ENCODE measurements at places on chromosomes 6 and 20.

DNA sequence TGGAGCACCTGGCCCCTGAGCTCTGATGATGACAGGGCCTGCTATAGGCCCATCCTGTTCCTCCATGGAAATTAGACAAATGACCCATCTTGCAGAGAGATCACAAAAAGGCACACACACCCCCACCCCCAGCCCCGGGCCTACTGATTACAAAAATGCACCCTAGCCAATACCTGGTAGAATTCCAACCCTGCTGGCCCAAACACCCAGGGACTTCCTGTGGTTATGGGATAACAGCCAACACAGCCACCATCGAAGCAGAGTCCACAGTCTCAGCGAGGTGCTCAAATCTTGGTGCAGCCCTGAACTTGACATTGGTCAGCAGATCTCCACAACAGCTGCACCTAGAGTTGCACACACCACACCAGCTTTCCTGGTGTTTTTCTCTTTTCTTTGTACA is 17.0 kb downstream of the NCR2 start:
- ATAC-seq = no peak

DNA sequence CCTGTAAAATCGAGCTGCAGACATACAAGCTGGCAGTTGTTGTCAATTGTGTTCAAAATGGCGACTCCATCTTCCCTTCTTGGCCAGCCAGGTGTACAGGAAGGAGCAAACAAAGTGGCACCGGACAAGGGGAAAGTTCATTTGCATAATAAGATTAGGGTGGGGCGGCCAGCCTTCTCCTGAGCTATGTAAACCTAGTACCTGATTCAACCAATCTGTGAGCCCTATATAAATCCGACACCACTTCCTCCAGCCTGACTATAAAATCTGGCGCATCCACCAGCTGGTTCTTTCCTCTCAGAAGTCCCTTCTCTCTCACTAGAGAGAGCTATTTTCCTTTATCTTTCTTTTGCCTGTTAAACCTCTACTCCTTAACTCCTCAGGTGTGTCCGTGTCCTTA is 8.1 kb upstream of the HBS1L start:
- ATAC-seq = no peak

DNA sequence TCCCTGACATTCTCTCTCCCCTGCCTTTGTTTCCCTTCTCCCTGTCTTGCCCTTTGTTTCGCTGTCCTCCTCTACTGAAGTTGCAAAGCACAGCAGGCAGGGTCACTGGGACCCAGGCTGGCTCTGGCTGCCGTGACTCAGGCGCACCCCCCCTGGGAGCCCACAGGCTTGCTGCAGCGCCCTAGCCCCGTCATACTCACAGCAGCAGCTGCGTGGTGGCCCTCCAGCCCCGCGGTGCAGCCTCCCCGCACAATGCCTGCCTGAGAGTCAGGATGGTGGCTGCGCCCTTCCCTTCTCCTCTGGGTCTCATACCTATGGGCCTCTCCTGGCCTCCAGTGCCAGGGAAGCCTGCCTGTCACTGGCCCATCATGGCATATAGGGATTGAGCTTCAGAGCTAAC is 41.7 kb downstream of the TXNDC5 start:
- ATAC-seq = peak; percentile 22

DNA sequence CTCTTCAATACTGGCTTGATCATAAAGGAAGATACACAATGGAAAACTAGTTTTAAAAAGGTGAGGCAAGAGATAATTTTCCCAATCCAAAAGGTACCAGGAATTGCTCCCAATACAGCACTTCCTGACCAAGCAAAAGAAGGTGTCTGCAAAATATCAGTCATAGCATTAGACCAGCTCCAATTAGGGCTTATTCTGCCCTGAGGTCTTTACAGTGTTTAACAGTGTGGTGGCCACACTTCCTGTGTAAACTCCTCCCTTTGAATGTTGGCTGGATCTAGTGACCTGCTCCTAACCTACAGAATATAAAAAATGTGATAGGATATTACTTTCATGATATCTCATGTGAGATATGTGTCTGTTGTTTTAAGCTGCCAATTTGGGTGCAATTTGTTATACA is 57.1 kb upstream of the BTN3A2 start:
- ATAC-seq = no peak

- ATAC-seq = peak; percentile 43
Observed at GRCh38 chr20:1881240-1881835, 13.9 kb upstream of the SIRPA start.

- no peak for ATAC-seq
Observed at GRCh38 chr20:60888771-60889170, 363.3 kb upstream of the CDH4 start.

DNA sequence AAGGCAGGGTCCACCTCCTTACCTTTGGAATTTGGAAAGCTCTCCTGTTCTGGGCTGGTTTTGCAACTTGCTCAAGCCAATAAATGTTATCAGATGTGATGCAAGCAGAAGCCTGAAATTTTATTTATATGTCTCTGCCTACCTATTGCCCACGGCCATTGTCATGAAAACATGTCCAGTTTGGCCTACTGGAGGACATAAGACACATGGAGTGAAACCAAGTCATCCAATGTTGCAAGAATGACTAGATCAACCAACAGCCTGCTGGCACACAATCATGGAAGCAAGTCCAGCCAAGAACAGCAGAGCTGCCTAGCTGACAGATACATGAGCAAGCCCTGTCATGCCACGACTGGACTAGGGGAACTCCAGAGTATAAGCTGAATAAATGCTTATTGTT is 56.7 kb upstream of the IRAK1BP1 start:
- ATAC-seq = peak; percentile 99

GRCh38 chr6:56843476-56844349 is 111.2 kb upstream of the BEND6 start:
- peak; percentile 78 for ATAC-seq

GRCh38 chr6:139287868-139288267 is 3.9 kb downstream of the TXLNB start:
- ATAC-seq = no peak

GRCh38 chr20:59836767-59837166 is 96.7 kb downstream of the SYCP2 start:
- ATAC-seq = no peak

- ATAC-seq = no peak
Observed at GRCh38 chr20:23226612-23227265, 123.9 kb upstream of the NXT1 start.

GRCh38 chr6:71737953-71738352 is 148.4 kb upstream of the RIMS1 start:
- no peak for ATAC-seq

GRCh38 chr6:6331393-6331792 is 10.9 kb upstream of the F13A1 start:
- ATAC-seq = peak; percentile 23

DNA sequence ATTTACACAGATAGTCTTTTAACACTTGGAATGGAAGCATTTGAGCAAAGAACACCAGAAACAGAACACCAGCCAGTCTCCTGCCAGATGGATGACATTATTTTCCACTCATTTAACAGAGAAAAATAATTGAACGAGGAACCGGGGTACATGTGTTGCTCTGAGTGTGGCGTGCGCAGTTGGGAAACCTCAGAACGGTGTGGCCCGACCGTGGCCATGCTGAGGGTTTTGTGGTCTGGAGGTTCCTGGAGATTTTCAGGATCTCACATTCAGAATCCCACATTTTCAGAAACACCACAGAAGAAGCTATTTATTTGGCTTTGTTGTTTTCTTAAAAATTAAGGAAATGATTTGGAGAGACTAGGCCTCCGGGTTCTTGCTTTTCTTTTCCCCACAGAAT is 126.9 kb upstream of the QKI start:
- ATAC-seq = no peak

- ATAC-seq = no peak
Observed at GRCh38 chr6:44225579-44226325, 2.4 kb downstream of the SLC29A1 start.

DNA sequence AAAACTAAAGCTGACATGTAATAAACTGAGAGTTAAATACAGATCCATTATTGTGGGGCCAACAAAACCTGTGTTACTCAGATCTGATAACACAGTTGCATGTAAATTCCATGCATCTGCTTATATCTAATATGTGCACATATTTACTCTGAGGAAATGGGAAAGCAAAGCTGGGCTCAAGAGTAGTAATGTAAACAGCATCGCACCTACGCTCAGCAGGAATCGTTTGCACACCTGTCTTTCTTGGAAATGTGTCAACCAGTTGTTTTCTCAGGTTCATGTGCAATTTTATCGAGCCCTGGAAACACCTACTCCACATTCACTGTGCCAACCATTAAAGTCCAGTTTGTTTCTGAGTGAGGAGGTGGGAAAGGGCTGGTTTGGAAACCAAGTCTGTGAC is 80.3 kb upstream of the CNKSR3 start:
- ATAC-seq = no peak

DNA sequence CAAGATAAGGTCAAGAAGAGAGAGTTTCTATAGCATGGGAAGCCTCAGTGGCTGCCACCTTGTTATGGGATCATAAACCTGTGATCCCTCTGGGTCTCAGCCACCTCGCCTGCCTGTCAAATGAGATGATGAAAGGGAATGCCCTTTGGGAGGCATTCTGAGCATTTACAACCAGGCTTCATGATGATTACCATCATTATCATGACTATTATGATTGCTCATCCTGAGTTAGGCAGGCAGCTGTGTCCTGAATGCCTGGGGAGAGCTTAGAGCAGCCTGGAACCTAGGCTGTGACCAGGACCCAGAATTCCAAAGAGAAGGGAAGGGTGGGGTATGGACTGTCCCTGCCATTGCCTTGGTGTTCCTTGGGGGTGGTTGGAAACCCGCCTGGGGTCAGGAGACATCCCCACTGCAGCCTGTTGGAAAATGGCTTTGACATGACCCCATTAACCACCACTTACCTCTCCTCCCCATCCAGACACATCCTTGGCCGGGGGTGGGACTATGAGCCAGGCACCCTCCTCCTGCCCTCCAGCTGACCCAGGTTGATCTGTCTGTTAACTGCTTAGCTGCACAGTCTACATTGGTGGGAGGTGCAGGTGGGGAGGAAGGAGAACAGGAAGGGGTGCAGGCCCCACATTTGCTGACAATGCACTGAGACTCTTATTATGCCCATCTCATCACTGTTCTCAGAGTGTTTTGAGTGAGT is 51.9 kb downstream of the LRFN2 start:
- no peak for ATAC-seq

DNA sequence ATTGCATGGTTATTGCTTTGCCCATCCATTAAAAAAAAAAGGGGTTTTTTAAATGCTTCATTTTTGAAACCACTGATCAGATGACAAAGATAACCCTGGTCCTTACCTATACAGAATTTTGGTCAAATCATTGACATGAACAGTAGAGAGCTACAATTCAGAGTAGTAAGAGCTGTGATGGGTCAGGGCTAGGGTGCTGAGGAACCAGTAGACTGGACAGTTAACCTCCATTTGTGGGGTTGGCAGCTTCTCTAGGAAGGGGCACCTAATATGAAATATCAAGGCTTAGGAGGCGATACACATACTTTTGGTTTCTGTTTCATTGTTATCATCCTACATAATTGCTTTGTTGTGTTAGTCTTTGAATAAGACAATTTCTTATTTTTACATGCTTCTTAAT is 55.1 kb downstream of the ORC3 start:
- no peak for ATAC-seq

GRCh38 chr6:167129159-167129558 is 6.3 kb downstream of the CCR6 start:
- no peak for ATAC-seq

DNA sequence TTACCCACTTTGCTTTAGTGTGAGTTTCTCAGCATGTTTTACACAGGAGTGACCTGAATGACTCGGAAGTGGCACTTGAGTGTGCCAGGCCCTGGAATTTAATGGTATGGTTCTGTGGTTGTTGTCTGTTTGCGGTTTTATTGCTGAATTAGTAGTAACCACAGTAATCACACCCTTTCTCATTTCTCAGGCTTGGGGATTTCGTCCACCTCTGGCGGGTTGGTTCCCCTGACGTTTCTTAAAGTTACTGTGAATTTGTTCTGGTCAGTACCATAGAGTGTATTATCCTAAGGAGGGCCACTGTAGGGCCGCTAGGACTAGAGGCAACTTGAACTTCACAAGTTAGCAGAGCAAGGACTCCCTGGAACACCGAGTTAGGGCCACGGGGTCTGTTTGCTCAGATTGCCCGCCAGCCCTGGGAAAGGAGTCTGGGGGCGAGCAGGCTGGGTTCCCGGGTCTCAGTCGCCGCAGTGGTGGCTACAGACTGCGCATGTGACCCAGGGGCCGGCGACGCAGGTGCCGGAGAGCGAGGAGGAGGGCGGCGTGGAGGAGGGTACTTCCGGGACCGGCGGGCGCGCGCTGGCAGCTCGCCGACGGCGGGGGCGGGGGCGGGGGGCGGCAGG is 546 bp upstream of the KLHL32 start:
- ATAC-seq = no peak

GRCh38 chr20:58783511-58784011 is 67.1 kb downstream of the GNAS-AS1 start:
- ATAC-seq = no peak

DNA sequence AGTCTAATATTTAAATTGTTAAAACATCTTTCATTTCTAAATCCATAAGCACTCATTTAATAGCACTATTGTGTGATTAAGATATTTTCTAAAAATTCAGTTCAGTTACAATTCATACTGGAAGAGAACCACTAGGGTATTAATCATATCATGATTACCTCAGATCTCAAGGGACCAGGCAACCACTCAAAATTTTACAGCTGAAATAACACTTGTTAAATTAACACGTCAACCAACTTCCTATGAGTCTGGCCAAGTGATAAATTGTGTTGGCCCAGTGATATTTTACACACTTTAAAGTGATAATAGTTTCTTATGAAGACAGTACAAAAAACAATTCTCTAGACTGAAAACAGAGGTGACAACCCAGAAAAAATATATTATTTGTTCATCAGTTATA is 869.0 kb upstream of the ADGRB3 start:
- no peak for ATAC-seq

DNA sequence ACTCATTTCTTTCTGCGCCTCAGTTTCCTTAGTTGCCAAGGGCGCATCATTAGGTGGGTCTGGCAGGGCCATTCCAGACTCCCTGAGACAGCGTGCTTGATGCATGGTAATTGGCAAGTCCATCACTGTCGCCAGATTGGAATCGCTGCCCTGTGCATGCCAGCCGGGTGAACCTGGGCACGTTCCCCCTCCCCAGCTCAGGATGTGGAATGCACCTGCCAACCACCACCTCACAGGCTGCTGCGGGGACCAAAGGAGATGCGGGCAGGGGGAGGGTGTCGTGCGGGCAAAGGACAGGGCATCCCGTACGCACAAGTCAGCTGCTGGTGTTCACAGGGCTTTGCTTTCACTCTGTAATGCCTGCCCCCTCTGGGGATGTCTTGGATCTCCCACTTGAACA is 36.4 kb upstream of the PMEPA1 start:
- no peak for ATAC-seq

GRCh38 chr20:48831718-48832404 is 4.1 kb upstream of the PREX1 start:
- ATAC-seq = no peak

GRCh38 chr6:88262332-88262731 is 96.2 kb upstream of the CNR1 start:
- no peak for ATAC-seq

GRCh38 chr6:84575264-84575663 is 189.1 kb downstream of the TBX18 start:
- ATAC-seq = no peak

DNA sequence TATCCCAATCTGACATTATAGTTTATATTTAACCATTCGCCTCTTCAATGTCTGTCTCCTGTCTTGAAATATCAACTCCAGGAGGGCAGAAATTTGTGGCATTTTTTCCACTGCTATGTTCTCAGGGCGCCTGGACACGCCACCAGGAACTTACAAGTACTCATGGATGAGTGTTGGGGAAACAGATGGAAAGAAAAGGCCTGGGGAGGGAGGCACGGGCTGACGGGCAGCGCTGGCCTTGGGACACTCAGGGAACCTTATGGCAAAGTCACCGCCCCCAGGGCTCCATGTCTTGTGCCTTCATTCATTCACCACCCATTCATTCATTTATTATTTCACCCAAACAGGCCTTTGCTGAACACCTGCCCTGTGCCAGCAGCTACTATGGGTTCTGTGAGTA is 222.9 kb downstream of the PREX1 start:
- no peak for ATAC-seq
